D341Med (cell line): ENCODE measurements at places on chromosomes 16 and 17.

DNA sequence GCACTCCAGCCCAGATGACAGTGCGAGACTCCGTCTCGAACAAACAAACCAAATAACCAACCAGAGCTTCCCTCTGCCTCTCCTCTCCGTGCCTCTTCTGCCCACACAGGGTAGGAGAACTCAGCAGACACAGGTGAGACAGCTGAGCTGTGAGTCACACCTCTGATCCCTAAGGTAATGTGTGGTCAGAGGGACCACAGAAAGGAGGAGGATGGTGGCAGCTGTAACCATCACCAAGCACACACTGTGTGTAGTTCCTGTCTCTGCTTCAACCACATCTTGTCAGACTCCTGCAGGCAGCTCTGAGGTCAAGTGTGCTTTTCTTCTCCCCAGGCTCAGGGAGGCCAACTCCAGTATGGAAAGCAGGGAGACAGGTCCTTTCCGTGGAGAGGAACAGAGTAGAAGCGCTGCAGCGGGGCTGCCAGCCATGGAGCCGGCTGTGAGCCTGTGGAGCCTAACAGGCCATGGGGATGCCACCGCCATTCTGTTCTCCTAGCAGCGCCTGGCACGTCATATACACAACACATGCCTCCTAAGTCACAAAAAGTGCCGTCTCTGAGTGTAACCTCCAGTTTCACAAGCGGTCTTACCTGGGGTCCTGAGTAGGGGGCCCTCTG is 7.1 kb downstream of the NUDT16L1 start:
- no peak for DNase-seq

DNA sequence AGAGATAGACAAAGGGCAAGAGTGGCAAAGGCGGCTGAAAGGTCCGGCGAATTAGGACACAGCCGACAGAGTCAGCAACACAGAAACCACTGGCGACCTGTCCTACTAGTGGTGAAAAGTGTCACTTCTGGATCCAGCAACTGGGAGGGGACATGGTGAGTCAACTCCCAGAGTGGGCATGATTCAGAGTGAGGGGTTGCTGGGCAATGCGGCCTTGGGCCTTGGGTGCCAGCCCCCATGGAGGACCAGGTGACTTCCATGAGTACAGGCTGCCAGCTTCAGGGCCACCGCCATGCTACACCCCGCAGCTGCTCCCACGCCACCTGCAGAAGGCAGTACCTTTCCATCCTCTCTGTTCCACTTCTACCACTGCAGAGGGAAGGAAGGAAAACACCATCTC is 110.6 kb downstream of the ZFHX3 start:
- no peak for DNase-seq

GRCh38 chr17:18108401-18109312 is at the start of gene MYO15A:
Gene MYO15A (plus strand): TSS chr17:18108756. CDS start chr17:18118801, 10,045 bp downstream.
- DNase-seq = no peak

DNA sequence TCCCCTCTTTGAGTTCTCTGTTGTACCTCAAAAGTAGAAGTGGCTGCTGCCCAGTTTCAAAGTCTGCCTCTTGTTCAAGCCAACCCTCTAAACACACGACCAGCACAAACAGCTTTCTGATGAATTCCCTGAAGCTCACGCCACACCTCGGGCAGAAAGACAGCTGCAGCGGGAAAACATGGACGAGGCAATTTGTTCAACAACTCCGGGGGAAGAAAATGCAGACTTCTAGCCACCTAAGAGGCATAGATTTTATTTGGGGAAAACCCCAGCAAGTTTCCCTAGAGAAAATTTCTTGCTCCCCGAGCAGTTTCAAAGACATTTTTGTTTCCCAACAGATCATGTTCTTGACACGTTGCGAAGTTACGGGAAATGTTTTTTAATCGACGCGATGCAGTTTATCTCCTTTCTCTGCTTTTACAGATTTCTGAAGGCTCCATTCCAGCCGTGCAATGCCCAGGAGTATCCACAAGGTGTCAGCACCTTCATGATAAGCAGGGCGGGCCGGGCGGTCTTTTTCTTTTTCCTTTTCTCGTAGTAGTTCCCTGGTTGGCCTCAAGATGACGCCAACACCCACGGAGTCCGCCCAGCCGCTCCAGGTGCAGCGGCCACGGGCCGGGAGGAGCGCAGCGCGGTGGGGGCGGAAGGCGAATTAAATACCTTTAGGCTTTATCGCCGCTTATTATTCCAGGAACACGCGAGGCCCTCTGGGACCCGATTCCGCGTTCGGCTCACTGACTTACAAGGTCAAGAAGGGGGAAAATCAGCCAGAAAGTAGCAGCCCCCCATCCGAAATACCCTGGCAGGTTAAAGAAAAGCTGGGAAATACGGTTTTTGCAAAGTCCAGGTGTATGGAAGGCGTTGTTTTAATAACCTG is 2.9 kb upstream of the FOXC2 start:
- peak; percentile 88 for DNase-seq

DNA sequence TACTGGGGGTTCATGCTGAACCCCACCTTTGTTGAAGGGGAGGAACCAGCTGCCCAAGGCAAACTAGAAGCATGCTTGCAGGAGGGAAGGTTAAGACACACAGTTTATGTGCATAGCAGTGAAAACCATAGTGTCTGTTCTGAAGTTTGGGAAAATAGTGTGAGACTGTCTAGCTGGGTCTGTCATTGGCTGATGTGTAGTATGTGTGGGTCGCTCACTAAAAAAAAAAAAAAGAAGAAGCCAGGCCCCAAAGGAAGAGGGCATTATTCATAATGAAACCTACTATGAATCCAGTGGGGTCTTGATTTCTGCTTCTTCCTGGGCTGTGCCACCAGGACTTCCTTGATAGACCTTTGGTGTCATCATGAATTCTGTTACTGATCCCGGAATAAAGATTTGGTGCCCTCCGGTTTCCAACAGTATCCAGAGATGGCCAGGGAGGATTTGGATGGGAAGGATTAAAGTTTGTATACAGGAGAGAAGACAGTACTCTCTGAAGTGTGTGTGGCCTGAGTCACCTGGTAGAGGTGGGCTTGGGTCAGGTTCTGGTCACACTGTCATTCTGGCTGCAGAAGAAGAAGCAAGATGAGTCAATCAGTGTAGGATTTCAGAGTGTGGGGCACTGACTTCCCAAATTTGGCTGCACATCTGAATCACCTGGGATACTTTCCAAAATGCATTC is 220.3 kb downstream of the PRKCA start:
- no peak for DNase-seq

DNA sequence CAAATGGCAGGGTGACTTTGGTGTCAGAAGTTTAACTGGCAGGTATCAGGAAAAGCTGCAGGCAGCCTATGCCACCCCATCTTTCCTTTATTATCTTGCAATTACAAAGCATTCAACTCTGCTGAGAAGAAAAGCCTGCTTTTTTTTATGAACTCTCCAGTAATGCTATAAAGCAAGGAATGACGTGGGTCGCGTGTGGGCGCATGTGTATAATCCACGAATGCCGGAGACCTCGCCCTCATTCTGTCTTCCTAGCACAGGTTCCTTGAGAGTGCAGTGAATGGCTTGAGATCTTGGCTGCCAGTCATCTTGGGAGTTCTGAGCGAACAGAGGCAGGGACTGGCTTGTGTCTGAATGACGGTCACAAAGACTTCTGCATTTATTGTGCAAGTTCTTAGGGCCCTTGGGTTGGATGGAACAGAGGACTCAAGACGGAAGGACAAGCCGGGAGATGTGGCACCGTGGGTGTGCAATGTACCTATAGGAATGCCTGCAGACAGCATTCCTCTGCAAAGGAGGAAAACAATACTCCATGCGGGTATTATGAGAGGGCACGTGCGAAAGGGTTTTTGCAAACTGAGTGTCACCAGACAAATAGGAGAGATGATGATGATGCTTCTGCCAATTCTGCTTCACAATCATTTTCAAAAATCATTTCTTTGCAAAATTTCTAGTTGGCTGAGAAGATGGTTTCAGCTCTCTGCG is 96.1 kb upstream of the ELAC2 start:
- DNase-seq = no peak

- no peak for DNase-seq
These were observed 47.3 kb downstream of the TBC1D16 start for GRCh38 chr17:79988185-79988971.

DNA sequence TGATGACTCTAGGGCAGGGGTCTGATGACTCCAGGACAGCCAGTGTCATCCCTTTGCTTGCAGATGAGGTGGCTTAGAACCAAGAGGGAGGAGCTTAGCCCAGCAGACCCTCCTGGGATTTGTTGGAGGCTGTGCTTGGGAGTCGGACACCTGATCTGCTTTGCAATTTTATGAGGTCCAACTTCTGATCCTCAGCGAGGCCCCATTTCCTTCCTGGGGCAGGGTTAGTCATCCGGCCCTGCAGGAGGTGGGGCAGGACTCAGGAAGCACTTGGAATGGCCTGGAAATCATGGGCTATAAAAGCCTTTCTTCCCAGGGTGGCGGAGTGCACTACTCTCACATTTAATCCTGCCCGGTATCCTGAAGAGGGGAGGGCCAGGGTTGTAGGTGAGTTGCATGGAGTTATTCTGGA is 168.5 kb downstream of the MSI2 start:
- no peak for DNase-seq

DNA sequence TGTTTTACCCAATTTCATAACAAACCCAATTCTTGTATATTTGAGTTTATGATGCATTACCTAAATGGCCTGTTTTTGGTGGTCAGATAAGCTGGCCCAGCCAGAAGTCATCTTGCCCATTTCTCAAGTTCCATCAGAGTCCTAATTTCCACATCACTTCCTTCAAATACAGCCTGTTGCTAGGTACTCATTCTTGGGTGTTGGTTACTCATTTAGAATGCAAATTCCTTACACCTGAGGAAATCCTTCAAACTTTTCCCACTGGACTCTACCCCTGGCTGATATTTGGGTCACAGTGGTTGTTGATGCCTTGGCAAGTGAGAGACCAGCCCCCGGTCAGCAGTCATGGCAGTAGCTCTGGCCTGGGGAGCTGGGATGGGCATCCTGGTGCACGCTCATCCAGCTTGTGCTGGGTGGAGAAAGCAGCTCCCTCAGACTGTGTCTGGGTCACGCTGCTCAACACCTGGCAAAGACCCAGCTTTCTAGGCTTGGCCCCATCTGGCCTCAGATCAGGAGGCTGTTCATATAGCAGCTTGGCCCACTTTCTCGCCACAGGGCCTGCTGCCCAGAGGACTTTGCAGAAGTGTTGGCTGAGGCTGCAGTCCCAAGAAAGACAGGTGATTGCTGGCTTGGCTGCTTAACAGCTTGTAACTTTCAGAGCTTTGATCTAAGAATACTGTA is 25.8 kb downstream of the WSB1 start:
- DNase-seq = peak; percentile 83

DNA sequence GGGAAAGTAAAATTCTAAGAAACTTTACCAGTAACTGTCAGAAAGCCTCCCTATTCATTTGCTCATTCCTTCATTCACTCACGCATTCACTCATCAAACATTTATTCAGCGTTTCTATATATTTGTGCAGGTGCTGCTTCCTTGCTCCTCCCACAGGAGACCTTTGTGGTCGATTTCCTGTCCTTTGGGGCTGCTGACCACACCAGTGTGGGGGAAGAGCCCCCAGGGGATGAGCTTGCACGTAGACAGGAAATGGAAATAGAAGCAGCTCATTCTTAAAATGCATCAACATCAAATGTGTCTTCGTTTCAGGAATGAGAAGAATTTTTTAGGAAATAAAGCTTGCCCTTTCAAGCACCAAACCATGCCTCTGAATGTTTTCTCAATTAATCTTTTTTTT is 9.6 kb downstream of the PIK3R6 start:
- no peak for DNase-seq

- DNase-seq = no peak
These were observed 69.4 kb upstream of the NKD1 start for GRCh38 chr16:50478773-50479149.

- DNase-seq = no peak
These were observed 45.8 kb downstream of the ESRP2 start for GRCh38 chr16:68190081-68190480.

DNA sequence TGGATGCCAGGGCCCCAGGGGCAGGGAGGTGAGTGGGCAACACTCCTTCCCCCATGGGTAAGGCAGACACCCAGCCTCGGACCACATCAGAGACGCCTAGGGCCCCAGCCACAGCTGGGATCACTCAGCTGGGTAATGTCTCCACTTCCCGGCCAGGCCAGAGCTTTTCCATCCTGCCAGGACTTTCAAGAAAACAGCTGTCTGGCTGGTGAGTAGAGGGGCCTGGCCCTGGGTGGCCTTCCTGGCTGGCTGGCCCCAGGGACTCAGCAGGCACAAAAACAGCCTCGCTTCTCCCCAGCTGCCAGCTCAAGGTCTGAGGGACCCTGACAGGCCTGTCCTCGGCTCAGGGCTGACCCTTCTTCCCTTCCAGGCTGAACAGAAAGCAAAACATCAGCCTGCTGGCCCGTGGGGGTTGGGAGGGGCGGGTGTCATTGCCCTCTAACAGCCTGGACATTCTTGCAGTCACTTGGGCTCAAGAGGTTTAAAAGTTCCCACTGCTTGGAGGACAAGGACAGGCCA is 45.3 kb upstream of the JPH3 start:
- no peak for DNase-seq

DNA sequence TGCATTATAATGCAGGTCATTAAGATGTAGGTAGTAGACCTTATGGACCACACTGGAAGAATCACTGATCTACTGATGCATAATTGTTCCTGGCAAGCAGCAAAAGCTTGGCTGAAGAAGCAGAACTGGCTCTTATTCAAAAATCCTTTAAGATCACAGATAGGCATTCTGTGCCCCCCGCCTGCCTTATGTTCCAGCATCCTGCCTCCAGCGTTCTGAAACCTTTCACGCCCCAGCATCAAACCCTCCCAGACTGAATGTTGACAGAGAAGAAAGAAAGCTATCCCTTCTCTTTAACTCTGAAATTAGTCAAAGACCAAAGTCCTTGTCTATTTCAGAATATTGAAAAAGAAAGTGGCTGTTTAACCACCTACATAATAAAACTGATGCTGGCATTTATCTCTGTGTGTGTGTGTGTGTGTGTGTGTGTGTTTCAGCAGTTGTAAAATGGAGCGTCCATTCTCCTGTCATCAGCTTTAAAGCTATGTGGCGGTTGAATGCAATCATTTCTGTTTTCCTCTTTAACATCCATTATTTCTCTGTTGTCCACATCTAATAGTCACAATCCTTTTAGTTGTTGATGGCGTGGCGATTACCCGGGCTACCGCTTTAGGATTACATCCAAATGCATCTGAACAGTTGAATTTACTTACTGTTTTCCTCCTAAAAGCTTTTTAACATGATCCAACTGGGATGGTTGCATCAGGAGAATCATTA is 350.4 kb downstream of the HS3ST4 start:
- no peak for DNase-seq

DNA sequence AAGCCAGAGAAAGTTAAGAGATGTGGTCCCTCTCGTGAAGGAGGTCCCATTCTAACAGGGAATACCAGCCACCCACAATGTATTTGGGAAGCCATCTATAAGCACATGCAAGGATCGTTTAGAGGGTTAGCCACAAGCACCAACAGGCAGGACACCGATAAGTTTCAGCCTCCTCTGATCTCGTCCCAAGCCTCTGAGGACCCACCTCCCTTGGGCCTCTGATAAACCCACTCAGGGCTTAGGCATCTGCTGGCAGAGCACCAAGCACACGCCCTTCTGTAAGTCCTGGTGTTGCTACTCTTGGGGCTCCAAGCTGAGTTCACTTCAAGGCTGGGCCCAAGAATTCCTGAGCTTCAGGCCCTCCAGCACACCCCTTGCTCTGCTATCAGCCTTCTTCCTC is 5.4 kb upstream of the PNPO start:
- no peak for DNase-seq
